ENCODE measurements at places on chromosomes 1 and 21. TPM values are rescaled to one million over a fixed set of nuclear protein-coding genes. Genes with fewer than 3 reads are reported as not detected.
A peak's percentile ranks its signal among the peaks of the same experiment; 100 is the strongest.

DNA sequence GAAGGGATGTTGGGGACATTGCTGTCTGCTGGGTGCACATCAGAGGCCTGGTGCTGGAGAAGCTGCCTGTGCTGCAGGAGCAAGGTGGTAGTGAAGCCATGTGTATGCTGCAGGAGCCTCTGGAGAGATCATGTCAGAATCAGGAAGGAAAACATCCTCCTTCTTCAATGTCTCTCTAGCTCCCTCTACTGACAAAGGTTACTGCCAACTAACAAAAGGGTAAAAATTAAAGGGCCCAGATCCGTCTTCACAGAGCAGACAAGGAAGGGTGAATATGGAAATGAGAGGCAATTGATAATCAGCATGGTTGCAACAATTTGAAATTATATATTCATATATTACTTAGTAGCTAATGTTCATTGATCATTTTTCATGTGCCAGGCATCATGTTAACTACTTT lies 32.2 kb downstream of the FAM177B start:
- H3K36me3 ChIP-seq: peaks cover 4% of the 10 kb centered on the region
- H3K27ac ChIP-seq: no peak overlapping the region
- H3K4me1 ChIP-seq: no peaks in the 10 kb centered on the region
- H3K4me3 ChIP-seq: no peak overlapping the region

The MYBPH gene
- not detected for total RNA-seq

GRCh38 chr1:183234660-183235476 lies 48.8 kb downstream of the LAMC2 start:
- peaks cover 14% of the 10 kb centered on the region for H3K4me1 ChIP-seq
- peaks cover 4% of the 10 kb centered on the region for H3K27me3 ChIP-seq
- H3K36me3 ChIP-seq: no peaks in the 10 kb centered on the region
- H3K27ac ChIP-seq: peak overlapping the region; percentile 28
- H3K4me3 ChIP-seq: peak overlapping the region; percentile 59

GRCh38 chr1:167794043-167794442 lies 72.3 kb downstream of the MPZL1 start:
- no peak overlapping the region for H3K4me3 ChIP-seq
- H3K27me3 ChIP-seq: no peaks in the 10 kb centered on the region
- H3K36me3 ChIP-seq: peaks cover 21% of the 10 kb centered on the region
- DNase-seq: no peak
- no peak overlapping the region for H3K27ac ChIP-seq

The AUNIP gene
- 5.9 TPM for total RNA-seq

All from progenitor cell of endocrine pancreas (in vitro differentiated cells).